ENCODE measurements at places on chromosomes 3 and 15.

DNA sequence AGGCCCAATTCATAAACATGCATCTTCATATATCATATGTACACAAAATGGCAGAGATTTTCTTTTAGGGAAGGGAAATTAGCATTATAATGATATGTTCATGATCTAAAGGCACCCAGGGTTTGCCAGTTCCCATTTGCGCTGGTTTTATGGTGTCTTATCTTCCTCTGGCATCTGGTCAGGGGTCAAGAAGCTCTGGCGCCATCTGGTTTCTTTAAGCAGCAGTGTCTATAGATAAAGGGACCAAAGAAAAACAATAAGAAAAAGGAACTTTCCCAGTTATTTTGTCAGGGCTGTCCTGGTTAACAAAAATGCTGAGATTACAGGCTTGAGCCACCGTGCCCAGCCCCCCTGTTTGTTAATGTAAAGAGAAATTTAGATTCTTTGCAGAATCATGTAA, 3.3 kb upstream of the DCP1A start:
- no peak for DNase-seq

- no peak for DNase-seq
These were observed 29.4 kb downstream of the GAP43 start for GRCh38 chr3:115652738-115653137.

- DNase-seq, result no peak
These were observed 28.0 kb downstream of the KLHDC8B start for GRCh38 chr3:49199239-49199899.

DNA sequence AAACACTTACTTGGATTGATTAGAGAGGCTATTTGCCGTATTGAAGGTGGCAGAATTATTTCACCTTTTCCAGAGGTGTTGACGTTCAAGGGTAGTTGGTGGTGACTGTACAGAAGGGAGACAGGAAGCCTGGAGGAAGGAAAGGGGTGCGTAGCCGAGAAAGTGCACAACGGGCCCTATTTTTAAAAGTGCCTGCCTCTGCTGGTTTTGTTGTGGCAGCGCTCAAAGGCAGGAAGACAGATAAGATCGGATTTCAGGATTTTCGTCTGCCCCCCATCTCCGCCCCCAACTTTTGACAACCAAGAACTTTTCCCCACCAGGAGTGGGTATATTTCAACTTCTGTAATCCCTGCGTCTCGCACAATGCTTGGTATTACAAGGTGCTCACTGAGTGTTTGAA, 38.5 kb downstream of the SMAD3 start:
- no peak for DNase-seq

DNA sequence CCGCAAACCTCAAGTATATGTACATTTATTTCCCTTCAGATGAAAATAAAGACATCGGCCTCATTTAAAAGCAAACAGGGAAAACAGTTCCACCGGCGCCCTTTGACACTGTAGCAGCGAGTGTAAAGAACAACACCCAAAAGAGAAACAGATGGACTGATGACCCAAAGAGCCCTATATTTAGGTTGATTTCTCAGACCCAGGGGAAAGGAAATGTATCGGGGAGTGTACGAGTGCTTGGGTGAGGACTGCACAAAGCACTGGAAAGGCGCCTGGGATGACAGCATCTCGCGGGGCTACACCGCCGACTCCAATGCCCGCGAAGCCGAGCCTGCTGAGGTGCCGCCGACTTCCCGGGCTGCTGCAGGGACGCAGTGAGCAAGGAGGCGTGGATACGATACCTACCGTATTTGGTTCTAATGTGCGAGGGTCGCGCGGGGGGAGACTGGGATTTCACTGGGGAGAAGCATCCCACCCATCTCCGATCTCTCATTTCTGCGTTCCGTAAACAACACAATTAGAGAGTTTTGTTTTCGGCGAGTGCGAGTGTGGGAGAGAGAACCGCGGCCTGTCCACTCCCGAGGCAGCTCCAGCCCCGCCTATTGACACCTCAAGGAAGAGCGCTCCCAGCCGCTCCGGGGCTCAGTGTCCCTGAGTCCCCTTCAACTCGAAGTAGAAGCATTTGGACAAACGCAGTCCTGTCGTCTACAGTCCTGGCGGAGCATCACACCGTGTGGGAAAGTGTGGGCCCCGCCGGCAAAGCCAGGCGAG, 2.0 kb downstream of the MECOM start:
- DNase-seq, result no peak

DNA sequence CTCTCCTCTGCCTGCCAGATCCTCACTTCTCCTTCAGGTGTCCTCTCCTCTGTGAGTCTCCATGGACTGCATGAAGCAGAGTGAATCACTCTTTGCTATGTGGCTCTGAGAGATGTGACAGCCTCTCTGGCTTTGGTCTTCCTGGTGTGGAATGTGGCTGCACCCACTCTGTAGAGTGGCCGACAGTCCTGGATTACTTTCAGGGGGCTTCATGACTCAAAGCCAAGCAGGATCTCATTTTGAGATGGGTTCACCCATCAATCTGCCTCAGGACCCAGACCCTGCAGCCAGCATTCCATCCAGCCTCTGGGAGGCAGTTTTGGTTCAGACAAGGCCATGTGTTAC, 221.9 kb upstream of the LYSMD4 start:
- no peak for DNase-seq

DNA sequence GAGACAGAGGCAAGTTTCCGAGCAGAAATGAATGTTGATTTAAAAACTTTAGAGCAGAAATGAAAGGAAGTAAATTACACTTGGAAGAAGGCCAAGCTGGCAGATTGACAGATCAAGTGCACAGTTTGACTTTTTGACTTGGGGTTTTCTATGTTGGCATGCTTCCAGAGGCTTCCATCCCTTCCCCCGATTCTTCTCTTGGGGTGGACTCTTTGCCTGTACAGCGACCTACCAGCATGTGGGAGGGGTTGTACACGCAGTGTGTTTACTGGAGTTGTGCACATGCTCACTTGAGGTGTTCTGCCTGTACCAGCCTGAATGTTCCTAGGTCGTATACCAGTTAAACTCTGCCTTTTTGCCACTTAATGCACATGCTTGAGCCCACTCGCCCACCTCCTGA, 701.5 kb upstream of the GBE1 start:
- DNase-seq, result no peak

DNA sequence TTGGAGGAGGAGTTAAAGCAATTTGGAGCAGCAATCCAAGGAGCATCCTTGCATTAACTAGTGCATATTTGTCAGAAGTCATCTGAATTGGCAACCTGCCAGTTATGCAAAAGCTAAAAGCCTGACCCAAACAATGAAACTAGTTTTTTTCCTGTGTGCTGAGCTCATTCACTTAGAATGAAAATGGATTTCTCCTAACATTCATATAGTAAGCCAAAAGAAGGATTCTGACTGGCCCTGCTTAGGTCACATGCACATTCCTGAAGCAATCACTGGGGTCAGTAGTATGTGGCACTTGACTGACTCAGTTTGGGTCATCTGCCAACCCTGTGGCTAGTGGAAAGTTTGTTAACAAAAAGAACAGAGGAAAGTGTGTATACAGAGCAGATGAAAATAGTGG, 30.5 kb downstream of the OXSM start:
- no peak for DNase-seq

GRCh38 chr3:172839679-172840078, 89.2 kb downstream of the ECT2 start:
- DNase-seq, result no peak

GRCh38 chr3:55936549-55937052, 449.5 kb upstream of the WNT5A start:
- DNase-seq, result no peak

DNA sequence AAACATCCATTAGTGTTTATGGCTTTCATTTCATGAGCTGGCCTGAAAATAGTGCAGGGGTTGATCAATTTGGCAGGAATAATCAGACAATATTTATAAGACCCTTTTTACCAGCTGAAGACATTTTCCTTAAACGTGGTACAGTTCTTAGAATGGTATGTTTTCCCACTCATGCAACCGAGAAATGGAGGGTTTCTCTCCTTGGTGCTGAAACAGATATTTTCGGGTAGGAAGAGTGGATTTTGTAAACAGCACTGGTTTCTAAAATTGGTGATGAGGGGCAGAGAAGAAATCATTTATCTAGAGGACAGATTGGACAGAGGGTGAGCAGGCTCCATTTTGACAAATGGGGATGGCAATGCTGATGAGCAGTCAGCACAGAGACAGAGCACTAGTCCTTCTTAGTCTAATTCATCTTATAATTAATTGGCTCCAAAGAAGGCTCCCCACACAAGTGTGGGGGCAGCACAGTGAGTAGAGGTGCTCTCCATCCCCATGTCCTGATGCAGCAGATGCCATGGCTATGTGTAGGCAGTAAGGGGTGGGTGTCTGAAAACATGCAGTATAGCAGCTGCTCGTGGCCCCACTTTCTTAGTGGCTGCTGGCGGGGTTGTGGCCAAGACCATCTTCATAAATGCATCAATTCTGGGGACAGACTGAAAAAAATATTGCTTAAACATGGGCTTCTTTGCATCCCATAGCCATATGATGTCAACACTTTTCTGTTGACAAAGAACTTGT, 18.1 kb upstream of the SLC7A14 start:
- no peak for DNase-seq
